ENCODE measurements at places on chromosomes 3 and 15.

DNA sequence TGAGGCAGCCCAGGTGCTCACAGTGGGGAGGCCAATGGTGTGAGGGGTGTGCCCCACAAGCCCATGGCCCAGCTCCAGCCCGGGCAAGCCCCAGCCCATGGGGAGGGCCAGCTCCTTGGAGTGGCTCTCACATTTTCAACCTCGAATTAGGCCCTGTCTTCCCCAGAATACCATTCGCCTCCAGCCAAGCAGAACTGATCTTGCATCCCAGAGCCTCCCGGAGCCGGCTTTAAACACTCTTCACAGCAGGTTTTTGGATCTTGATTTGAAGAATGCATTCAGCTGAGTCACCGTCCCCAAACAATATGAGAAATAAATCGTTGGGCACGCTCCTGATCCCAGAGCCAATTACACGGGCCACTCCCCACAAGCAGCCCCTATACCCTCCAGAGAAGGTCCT is 23.7 kb downstream of the TPRA1 start:
- DNase-seq = no peak

GRCh38 chr15:101561584-101561906 is 72.0 kb upstream of the PCSK6 start:
- no peak for DNase-seq

GRCh38 chr3:39362192-39362591 is 21.0 kb upstream of the SLC25A38 start:
- DNase-seq = no peak

DNA sequence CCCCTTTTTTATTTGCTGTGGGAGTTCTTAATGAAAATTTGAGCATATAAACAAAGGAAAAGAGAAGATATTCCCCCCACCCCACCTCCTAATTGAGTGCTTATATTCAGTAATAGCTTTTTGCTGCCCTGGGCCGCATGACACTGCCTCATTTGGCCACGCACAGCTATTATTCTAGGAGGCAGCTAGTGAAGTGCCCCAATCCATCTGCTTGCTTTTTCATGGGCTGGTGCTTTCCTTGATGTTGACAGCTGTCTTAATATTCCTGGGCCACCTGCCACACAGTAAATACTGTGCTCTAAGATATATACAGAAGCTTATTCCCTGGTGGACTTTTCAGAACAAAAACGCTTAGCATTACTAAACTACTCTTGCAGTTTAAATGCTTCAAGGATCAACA is 3.8 kb upstream of the CRYBG3 start:
- no peak for DNase-seq

GRCh38 chr3:160564949-160565441 is 376 bp downstream of the KPNA4 start:
- no peak for DNase-seq

DNA sequence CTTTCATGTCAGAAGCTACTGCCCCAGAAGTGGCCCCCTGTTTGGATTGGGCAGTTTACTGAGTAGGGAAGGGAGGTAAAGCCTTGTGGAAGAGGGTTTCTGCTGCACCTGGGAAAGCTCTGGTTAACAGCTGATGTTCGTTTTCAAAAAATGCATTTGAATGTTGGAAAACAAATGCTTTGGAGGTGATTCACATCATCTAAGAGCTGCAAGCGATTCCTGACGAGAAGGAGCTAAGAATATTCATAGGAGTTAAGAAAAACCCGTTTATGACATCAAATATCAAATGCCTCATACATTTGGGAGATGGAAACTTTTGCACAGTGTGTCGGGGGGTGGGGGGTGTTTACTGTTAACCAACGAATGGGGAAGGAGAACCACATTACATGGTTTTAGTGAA is 183.8 kb upstream of the NR2F2 start:
- no peak for DNase-seq

DNA sequence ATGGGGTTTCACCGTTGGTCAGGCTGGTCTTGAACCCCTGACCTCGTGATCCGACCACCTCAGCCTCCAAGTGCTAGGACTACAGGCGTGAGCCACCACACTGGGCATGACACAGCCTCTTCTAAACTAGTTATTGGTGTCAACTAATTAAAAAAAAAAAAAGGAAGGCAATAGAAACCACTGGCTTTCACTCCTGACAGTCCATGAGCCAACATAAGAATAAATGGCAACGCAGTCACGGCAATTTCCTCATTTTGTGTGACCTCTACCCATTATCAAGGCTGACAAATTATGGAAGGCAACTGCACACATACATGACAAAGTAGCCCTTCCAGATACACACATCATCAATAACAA is 5.9 kb downstream of the ARHGEF3 start:
- DNase-seq = no peak

- no peak for DNase-seq
These were observed 190.7 kb downstream of the MAGI1 start for GRCh38 chr3:65848024-65848423.

DNA sequence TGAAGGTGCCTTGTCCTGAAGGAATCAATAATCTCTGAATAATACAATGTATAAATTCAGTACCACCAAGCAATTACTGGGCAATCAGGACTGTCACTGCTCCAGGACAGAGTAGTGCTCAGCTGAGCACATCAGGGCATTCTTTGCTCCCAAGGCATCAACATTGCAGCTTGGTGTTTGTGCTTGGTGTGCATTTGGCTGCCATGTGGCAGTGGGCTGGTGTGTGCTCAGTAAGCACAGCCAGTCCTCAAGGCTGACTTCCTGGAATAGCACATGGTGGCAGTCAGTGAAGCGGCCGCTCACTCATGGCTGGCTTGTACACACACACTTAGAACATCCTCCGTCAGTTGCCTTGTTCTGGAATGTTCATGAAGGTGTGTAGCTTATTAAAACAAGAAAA is 217.0 kb downstream of the EPHB1 start:
- DNase-seq = no peak

- no peak for DNase-seq
These were observed 19.1 kb downstream of the DNAJB8 start for GRCh38 chr3:128447561-128448013.

GRCh38 chr3:59017617-59017984 is 32.2 kb downstream of the CFAP20DC start:
- no peak for DNase-seq

- DNase-seq = no peak
These were observed 55.7 kb downstream of the PCCB start for GRCh38 chr3:136305879-136306278.

- DNase-seq = no peak
These were observed 23.8 kb upstream of the ABI3BP start for GRCh38 chr3:101017017-101017416.

- peak; percentile 46 for DNase-seq
These were observed 303.9 kb upstream of the RASGRP1 start for GRCh38 chr15:38868326-38869114.

DNA sequence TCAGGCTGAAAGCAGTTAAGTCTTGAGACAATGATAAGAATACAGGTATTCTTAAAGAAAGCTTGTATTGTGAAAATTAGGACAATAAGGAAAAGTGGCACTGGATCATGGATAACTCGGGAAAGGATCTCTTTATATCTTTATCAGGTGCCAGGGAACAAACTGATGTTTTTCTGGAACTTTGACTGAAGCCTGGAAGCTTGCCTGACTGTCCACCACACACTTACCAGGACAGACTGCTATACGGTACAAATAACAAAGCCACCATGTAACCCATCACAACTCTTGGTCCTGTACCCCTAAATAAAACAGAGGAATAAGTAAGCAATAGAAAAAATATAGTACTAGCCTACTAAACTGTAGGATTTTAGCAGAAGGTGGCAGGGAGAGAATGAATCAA is 623.0 kb downstream of the OTOL1 start:
- DNase-seq = no peak

DNA sequence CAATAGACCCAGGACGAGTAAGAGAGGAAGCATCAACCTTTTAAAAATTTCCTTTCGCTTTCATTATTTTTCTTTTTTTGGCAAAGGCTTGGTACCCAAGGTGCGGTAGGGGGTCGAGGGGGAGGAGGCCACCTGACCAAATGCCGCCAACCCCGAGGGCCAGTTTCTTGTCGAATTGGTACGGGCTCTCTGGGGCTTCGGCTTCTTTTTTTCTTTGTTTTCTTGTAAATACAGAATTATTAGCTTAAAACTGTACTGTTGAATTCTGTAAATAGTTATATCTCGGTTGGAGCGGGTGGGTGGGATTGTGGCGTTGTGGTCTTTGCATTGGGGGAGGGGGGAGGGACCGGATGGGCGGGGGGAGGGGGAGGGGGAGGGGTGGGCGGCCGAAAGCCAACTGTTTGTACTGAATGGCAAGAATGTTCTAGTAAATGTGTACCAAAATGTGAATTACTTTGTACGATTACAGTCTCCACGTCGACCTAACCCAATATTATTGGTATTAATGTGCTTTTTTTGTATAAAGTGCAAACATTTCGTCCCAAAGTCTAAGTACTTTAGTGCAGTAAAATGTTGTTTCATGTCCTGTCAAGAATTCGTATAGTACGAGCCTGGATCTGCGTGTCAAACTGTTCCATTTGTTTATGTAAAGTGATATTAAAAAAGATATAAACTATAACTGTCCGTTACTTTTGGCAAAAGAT is 4.7 kb downstream of the ZIC1 start:
- DNase-seq = no peak

DNA sequence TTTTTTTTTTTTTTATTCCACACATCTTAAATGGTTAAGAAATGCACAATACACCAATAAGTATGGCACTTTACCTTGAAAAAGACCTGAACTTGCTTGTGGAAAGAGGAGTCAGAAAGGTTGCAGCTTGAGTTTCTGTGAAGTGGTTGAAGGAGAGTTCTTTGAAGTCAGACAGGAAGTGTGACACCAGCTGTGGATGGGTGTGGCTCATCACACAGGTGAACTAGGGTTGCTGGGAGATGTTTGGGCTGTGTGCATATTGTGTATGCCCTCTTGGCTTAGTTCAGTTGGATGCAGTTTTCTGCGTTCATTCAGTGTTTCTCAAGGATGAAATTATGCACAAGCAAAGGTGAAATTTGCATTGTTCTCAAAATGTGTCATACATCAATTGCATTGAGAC is 6.3 kb downstream of the AEN start:
- no peak for DNase-seq

- no peak for DNase-seq
These were observed 7.3 kb downstream of the CCR5AS start for GRCh38 chr3:46399557-46399956.

DNA sequence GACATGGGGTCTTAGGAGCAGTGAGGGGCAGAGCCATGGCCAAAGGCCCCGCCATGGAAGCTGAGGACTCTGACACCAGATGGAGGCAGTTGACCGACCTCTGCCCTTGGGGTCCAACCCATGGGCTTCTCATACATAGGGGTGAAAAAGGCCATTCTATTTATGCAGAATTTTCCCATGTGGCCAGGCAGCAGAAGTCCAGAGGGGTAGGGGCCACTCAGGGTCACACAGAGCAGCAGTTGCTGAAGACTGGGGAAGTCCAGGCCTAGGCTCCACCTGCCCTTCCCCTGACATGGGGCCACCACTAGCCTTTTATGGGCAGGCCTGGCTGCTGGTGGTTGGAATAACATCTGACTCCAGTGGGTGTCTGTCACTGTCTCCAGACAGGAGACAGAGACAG is 6.4 kb downstream of the PRSS50 start:
- no peak for DNase-seq

DNA sequence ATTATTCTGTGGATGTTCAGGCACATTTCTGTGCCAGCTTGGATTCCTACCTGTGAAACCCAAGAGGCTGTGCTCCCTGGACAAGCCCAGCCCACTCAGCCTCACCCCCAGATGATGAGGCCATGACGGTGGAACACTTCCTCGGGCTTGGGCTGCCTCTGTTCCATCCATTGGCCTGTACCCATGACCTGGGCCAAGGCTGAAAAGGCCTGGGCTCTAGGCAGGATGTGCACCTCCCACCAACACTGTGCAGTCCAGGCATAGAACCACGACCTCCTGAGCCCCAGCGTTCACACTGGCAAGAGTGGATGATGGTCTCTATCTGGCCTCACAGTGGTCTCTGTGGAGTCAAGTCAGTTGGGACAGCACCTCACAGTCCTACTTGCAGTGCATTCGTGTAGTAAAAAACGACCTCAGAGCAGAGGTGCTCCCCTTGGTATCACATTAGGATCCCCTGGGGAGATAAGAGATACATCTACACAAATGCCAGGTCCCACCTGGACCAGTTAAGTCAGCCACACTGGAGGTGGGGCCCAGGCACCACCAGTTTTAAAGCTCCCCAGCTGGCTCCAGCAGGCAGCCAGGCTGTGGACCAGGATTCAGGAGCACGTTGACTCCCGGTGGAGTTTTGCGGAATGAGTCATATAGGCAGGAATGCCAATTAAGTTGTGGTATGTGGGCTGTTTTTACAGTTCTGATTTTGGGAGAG is 39.0 kb upstream of the IGF1R start:
- DNase-seq = peak; percentile 32

- DNase-seq = no peak
These were observed at the start of gene PDE8A for GRCh38 chr15:84981711-84982300. Gene PDE8A (plus strand): TSS chr15:84981856. CDS start chr15:84982163, 307 bp downstream.

DNA sequence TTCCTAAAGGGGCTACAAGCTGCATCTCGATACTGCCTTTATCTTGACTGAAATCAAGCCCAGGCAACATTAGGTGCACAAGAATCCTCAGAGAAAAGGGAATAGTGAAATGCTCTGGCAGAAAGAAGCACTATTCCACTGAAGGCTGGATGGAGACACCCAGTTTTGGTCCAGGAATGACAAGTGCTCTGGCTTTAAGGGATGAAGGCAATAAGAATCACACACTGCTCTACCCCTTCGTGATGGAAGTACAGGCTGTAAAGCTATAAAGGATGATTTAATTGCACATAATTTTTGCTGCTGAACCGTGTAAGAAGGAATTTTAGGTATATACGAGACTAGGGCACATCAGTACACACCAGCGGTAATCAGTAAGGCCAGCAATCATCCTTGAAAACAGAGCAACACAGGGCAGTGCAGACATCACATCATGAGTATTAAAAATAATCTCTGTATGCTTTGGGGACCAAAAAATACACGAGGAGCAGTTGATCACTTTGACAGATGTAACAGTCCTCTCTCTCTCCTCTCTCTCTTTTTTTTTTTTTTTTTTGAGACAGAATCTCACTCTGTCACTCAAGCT is 414.6 kb upstream of the TBL1XR1 start:
- no peak for DNase-seq

DNA sequence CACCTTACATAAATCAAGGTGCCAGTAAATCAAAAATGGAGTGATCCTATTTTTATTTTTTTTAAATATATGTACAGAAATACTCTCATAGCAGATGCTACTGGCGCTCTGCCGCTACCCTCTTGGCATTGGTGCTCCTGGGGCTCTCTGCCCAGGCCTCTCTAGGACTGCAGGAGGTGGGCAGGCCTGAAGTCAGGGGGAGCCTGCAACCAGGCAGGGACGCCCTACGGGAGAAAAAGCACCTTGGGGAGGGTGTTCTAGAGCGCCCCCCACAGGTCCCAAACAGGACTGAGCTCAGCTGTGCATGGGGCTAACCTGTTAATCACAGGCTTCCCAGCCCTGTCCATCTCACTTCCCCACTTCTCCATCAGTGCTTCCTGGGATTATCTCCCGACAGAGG is 192.5 kb downstream of the SHQ1 start:
- no peak for DNase-seq

All from T1000 (cell line).